ENCODE measurements at places on chromosomes 2 and 18. TPM values are rescaled to one million over a fixed set of nuclear protein-coding genes. Genes with fewer than 3 reads are reported as not detected.

Gene GPR45
- total RNA-seq = not detected

Gene FTCDNL1
- 0.67 TPM for total RNA-seq

Gene NXPH2
- total RNA-seq = not detected

Gene CWC22
- 14.0 TPM for total RNA-seq

Gene ANO7
- 1.6 TPM for total RNA-seq

Measured in vein endothelial cell (primary cell).